ENCODE measurements at places on chromosomes 11 and 22. TPM values are rescaled to one million over a fixed set of nuclear protein-coding genes. Genes with fewer than 3 reads are reported as not detected.

DNA sequence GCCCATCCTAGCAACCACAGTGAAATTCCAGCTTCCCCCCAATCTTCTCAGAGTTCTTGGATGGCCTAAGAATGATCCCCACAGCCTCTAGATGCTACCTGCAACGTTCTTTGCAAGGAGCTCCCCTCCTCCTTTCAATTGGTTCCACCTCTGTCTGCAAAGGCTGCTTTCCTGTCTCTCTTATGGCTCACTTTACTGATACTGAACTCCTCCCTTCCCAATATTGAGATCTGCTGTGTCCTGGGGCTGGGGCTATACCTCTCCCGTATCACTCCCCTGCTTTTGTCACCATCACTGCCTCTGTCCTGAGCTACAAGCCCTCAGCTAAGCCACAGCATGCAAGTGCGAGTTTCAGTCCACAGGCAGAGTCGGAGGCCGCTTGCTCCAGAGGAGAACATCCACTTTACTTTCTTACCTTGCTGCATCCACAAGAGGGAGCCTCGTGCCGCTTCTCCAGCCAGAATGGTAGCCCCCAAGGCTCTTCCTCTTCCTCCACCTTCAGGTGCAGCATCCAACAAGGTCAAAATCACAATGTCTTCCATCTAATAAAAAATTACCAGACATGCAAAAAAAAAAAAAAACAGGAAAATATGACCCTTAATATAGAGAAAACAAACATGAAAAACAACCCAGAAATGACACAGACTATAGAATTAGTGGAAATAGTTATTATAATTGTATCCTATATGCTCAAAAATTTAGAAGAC is 48.6 kb upstream of the TMEM45B start:
- peak; percentile 28 for DNase-seq

- no peak for DNase-seq
Measured at GRCh38 chr11:82233201-82233600, 500.5 kb downstream of the FAM181B start.

- no peak for DNase-seq
Measured at GRCh38 chr11:13098063-13098462, 88.9 kb downstream of the RASSF10 start.

DNA sequence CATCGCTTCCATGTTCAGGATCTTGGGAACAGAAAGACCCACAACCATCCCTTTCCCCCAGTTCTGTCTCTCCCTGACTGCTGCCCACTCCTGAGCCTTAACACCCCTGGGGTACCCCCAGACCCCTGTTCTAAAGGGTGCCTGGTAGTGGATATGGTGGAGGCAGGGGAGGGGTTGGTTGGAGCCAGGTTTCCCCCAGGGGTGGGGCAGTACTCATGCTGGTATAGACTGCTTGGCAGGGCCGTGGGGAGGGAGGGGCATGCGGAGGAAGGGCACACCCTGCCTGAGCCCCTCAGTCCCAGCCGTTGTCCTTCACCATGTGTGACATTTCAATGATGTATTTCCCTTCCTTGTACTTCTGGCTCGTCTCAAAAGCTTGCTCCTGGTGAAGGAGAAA is 4.0 kb downstream of the YPEL4 start:
- no peak for DNase-seq

DNA sequence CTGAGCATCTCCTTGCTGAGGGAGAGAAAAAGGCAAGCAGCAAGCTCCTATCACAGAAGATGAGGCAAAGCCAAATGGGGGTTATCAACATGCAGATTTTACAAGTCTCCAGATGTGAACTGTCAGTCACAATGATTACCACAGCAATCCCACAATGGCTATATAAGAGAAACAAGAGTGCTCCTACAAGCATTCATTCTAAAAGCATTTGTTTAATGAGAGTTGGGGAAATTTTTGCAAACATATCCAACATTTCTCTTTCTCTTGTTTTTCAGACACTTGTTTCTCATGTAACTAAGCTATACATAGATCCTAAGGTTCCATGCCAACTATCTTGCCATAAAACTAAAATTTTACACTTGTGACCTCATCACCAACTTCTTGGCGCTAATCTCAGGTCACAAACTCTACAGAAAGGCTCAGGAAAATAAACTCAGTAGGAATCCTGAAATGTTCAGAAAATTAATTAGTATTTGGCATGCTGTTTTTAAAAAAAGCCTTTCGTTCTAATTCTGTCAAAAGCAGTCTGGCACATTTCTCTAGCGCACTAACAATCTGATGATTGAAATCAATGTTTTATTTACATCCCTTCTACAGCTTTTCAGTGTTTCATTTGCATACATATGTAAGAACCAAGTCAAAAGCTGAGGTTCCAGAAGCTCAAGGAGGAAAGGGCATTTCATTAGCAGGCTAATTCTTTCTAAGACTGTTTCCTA is 199.5 kb downstream of the TTC28 start:
- DNase-seq: no peak

Gene SOX6
- 6.1 TPM for total RNA-seq

- DNase-seq: no peak
Measured at GRCh38 chr11:34207487-34208180, 102.2 kb downstream of the NAT10 start.

- peak; percentile 45 for DNase-seq
Measured at GRCh38 chr22:43289976-43290721, 53.0 kb downstream of the SCUBE1 start.

Gene TCF20
- total RNA-seq: 27.5 TPM

Gene MCHR1
- total RNA-seq: not detected

DNA sequence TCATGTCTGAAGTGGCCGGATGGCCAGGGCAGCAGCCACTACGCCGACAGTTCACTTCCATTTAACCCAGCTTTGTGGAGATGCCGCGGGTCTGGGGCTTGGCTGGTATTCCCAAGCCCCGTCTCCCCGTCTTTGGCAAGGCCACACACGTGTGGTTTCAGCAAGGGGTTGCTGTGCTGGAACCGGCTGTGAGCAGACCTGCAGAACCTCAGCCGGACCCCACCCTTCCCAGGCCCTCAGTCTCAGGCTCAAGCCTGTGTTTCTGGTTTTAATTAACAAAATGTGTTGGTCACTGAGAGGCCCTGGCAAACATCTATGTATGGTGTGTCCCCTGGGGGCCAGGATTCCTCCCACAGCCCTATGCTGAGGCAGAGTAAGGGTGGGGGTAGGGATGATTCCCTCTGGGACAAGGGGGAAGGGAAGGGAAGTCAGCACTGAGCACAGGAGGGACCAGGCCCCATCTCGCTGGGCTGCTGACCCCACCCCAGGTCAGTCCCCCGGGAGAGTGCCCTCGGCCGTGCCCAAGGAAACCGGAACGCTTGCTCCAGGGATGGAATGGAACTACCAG is 9.3 kb downstream of the OSBPL5 start:
- DNase-seq: peak; percentile 44

DNA sequence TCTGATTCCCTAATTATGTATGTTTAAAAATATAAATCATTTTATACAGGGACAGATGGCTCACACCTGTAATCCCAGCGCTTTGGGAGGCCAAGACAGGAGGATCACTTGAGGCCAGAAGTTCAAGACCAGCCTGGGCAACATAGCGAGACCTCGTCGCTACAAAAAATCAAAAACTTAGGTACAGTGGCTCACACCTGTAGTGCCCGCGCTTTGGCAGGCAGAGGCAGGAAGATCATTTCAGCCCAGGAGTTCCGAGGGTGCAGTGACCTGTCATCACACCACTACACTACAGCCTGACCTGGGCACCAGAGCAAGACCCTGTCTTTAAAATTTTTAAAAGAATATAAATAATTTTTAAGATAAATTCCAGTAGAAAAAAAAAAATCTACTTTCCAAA is 11.5 kb downstream of the RRAS2 start:
- DNase-seq: no peak

Gene NXPE1
- total RNA-seq: not detected

DNA sequence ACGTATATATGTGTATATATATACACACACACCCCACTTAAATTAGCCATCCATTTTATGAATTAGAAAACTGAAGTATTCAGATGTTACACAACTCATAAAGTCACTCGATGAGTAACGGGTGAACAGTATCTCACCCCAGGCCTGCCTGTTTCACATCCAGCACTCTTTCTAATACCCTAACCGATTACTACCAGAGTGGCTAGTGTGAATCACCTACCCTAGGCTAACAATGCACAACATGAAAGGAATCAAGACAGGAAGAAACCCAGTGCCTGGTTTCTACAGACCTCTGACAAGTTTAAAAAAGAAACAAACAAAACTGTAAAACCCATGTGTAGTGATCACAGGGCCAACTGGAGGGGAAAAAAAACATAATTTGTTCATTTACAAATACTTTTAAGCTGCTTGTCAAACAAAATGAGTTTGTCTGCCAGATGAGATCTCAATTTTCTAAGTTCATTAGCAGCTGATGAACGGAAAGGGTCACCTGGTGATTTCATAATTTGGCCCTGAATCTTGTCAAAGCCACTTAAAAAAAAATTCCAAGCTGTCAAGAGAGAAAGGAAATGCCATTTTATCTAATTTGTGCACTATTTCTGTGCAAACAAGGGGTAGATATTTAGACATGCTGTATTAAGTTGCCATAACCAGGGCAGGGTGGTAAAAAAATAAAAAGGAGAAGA is 134.8 kb downstream of the LARGE1 start:
- no peak for DNase-seq

DNA sequence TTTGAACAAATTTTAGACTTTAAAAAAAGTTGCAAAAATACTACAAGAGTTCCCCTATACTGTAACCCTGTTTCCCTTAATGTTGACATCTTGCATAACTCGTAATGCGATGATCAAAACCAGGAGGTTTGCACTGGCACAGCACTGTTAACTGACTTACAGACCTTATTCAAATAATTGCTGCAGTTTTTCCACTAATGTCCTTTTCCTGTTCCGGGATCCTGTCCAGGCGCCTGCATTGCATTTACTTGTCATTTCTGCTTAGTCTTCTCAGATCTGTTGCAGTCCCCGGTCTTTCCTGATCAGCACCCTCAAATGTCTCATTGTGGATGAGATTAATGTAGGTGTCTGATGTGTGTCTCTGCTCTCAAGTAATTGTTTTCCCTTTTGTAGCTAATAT is 32.0 kb downstream of the APLP2 start:
- no peak for DNase-seq

GRCh38 chr11:132941024-132941646 is 591.2 kb downstream of the OPCML start:
- DNase-seq: no peak

DNA sequence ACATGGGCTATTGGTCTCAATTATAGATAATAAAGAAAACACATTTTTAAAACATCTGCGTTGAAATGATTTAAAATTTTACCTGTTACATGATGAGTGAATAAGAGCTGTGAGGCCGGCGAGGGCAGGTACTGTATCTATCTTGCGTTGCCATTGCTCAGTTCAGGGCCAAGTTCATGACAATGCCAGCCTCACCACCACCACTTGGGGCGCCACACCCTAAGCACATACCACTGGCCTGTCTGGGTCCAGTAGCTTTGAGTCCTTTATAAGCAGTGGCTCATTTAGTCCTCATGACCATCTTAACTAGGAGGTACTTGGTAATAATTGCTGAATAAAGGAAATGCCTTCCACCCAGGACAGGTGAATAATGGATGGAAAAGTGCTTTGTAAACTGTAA is 14.5 kb upstream of the MB start:
- DNase-seq: no peak

GRCh38 chr22:41532908-41533825 is 11.1 kb downstream of the POLR3H start:
- DNase-seq: no peak

DNA sequence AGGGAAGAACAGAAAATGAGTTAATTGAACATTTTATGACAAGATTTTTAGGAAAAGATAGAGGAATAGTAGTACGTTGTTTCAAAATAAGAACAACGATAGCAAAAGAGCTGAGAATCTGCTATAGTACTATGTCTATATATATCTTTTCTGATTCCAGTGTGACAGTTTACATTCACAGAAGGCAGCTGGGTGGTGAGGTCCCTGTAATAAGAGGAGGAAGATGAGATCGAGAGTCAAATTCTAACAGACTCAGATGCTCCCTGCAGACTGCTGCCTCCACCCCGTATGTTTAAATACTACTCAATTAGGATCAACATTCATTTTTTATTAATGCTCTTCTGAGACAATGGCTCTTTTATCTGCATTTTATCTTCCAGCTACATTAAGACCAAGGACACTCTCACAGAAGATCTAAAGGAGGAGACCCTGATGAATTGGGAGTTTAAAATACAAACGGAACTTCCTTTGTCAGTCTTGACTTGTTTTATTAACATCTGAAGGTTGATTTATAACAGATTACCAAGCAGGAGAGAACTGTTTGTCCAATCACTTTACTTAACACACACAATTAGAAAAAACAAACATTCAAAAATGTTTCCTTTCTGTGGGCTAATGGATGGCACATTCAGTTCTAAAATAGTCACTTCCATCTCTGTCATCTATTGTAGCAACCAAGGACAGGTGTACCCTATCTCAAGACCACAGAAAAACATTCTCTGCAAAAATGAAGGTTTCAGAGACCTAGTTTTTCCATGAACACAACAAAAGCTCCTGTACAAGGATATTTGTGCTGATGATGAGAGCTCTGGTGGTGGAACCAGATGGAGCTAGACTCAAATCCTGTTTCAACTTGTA is 240.2 kb downstream of the CADM1 start:
- no peak for DNase-seq

All from upper lobe of left lung (tissue), 6 donors.